Activated effector memory CD4-positive, alpha-beta T cell treated with Interleukin-2 at 50 U/mL for 16 hours (primary cell): ENCODE measurements at places on chromosomes 4 and X.

DNA sequence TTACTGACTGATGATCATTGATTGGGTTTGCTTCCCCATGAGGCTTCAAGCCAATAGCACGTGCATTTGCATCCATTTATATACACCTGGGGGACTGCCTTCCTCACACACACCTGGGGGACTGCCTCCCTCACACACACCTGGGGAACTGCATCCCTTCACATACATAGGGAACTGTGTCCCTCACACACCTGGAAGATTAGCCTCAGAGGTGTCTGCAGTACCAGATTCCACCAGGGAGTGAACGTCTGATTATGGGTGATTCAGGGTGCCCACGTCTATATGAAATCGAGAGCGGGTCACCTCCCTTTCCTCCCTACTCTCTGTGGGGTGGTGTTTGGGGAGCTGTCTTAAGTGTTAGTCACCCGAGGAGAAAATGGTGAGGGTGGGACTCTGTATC is 16.9 kb downstream of the CD99 start:
- DNase-seq = no peak

GRCh38 chrX:124415115-124415800 is 68.9 kb downstream of the SH2D1A start:
- no peak for DNase-seq

GRCh38 chr4:153402366-153402765 is 57.9 kb downstream of the MND1 start:
- DNase-seq = no peak

GRCh38 chr4:74038425-74039314 is at the start of gene CXCL3:
Gene CXCL3, minus strand, starts transcription at chr4:74038689. Its CDS starts 78 bp downstream, at chr4:74038611.
- no peak for DNase-seq

GRCh38 chr4:173805884-173806283 is 275.9 kb upstream of the HAND2 start:
- no peak for DNase-seq

DNA sequence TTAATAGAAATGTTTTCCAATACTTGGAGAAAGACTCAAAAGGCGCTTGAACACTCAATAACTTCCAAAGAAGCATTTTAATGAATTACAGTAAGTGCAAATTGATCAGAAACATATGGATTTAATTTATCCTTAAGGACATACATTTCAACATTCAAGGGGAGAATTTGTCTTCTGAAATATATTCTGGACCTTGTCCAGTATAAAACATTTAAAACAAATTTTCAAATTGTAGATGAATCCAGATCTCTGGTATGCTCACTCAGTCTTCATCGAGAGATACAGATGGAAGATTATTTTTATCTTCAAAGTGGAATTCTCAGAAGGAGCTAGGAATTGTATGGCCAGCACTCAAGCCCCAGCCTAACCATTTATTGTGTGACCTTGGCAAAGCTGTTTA is 310.4 kb downstream of the ZNF674 start:
- no peak for DNase-seq

- DNase-seq = no peak
These were observed 16.9 kb downstream of the HELQ start for GRCh38 chr4:83438719-83439118.

- no peak for DNase-seq
These were observed 945.3 kb upstream of the GRIA3 start for GRCh38 chrX:122238801-122239200.

DNA sequence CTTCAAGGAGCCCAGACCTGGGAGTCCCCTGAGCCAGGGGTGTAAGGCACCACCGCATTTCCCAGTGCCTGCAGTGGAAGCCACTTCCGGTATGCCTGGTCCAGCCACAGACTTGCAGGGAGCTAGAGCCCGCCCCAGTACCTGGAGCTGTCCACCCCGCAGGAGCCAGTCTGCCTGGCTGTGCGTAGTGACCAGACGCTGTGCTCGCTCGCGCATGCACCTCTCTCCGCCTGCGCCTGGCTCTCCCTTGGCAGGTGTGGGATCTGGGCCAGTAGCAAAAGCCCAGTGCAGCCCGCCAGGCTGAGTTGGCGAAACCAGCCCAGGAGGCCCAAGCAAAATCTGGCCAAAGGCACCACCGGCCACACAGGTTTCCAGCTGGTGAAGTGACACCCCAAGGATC is 973.7 kb upstream of the AGA start:
- no peak for DNase-seq

- DNase-seq = no peak
These were observed 446.9 kb downstream of the GRXCR1 start for GRCh38 chr4:43339435-43339834.

DNA sequence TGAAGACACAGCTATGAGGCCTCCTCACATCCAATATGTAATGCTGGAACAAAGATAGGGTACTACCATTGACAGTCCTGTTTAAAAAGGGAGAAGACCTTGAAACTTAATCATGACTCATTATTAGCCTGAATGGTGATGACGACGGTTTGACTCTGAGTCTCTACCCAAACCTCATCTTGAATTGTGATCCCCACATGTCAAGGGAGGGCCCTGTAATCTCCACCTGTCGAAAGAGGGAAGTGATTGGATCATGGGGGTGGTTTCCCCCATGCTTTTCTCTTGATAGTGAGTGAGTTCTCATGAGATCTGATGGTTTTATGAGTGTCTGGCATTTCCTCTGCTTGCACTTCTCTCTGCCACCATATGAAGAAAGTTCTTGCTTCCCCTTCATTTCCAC is 395.3 kb upstream of the CPEB2 start:
- DNase-seq = no peak

DNA sequence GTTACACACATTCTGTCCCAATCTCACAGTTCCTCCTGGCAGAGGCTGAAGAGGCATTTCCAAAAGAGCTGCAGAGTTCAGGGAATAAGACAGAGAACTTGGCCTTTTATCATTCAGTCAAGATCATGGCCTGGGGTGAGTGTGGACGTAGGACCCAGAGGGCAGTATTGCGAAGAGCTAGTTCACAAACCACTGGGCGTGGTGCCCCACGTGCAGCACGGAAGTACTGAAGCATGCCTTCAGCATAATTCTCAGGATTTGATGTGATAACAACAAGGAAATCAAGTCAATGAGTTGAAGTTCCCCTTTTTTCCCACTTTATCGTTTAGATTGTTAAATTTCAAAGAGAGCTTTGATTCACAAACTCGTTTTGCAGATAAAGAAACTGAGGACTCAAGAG is 117.7 kb downstream of the RELL1 start:
- no peak for DNase-seq

GRCh38 chr4:145703850-145704497 is 24.0 kb downstream of the C4orf51 start:
- no peak for DNase-seq

- DNase-seq = no peak
These were observed 39.8 kb downstream of the AFF1 start for GRCh38 chr4:86974551-86974994.
